ENCODE measurements at places on chromosomes 4 and X.

DNA sequence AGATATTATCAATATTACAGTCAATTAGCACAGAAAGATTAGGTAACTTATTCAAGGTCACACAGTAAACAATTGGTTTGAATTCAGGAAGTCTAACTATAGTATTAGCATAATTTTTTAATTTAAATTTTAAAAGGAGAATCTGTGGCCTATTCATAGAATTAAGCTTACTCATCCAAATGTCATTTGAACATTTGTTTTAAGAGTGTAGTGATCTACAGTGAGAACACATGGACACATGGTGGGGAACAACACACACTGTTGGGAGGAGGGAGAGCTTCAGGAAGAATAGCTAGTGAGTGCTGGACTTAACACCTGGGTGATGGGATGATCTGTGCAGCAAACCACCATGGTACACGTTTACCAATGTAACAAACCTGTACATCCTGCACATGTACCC is 48.3 kb downstream of the MEPE start:
- no peak for DNase-seq

GRCh38 chr4:89860971-89861370 is 24.0 kb upstream of the SNCA start:
- no peak for DNase-seq

DNA sequence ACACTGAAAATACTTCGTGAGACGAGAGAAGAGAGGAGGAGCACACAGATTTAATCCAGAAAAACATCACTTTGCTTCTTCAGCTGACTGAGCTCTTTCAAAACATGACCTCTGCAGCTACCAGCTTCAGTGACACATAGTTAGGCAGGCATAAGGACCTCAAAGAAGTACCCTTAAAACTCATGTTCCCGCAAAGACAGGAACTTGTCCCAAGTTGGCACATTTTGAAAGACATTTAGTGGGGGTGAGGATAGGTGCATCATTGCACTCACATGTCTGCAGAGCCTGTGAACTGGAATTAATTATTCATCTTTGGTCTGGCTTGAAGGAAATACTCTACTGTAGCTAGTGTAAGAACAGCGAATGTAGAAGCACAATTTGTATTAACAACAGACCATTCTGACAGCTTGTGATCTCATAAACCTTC is 221.8 kb downstream of the MGST2 start:
- no peak for DNase-seq

DNA sequence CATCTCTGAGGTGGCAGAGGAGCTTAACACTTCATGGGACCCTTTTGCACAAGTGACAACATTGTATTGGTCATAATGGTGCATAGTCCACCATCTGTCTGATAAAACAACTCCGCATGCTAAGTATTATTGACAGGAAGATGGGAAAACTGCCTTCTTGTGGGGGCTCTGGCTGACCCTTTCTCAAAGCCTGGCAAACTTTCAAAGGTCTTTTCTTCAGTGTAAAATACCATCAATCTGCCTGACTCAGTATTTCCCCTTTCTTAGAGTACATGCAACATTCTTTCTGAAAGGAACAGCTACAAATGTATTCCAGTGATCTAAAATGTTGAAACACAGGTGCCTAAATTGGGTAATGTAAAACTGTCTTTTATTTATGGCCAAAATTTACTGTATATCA is 89.1 kb downstream of the NAA11 start:
- DNase-seq, result no peak

GRCh38 chrX:148500423-148501385 is at the start of gene AFF2:
Gene AFF2 (plus strand): TSS chrX:148500617. CDS start chrX:148501098, 481 bp downstream.
- DNase-seq, result peak; percentile 41

DNA sequence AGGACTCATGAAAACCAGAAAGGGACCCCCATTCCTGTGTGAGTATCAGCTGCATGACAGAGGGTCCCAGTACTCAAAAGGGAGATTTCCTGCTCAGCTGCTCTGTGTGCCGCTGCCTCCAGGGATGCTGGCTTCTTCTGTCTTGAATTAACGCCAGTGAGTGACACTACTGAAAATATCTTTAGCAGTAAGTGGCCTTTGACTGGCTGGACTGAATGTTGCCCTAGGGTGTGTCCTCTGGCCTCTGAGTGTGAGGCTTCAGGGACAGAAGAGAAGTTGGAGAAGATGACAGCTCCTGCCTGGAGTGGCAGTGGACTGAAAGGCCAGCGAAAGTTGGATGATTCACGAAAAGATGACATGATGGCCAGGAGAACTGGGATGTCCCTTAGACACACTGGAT is 95.4 kb downstream of the LIMCH1 start:
- no peak for DNase-seq

GRCh38 chr4:87055311-87055710 is 120.5 kb downstream of the AFF1 start:
- no peak for DNase-seq

DNA sequence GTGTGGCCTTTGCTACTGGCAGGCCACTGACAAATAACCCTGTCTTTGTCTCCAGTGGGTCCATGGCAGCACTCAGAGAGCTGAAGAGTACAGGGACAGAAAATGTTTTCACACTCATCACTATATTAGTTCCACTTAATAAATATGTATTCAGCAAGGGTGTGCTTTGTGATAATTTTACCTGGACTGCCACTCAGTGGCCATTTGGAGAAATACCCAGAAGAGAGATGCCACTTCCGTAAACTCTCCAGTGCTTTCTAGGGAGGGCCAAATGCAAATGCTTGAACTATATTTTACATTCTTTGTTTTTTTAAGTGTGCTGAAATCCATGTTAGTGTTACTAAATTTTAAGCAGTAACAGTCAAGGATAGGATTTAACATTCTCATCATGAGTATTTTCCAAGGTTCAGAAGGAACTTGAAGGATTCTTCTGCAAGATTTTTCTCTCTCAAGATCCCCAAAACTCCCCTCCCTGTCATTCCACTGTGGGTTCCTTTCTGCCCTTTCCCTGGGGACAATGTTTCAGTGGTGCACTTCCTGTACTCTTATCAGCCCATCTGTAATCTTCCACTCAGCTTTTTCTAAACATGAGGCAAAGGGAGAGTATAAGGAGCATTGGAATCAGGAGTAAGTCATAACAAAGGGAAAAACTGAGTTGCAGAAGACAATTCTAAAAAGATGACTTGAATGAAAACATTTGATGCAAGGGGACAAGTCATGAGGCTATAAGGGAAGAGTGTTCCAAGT is 46.0 kb downstream of the TFDP3 start:
- DNase-seq, result no peak

GRCh38 chr4:32207456-32207855 is 1487.3 kb downstream of the PCDH7 start:
- DNase-seq, result no peak

GRCh38 chrX:17656556-17656955 is 80.7 kb upstream of the SCML1 start:
- no peak for DNase-seq

- DNase-seq, result no peak
Observed at GRCh38 chrX:103253608-103254007, 1.3 kb downstream of the TCEAL8 start.

DNA sequence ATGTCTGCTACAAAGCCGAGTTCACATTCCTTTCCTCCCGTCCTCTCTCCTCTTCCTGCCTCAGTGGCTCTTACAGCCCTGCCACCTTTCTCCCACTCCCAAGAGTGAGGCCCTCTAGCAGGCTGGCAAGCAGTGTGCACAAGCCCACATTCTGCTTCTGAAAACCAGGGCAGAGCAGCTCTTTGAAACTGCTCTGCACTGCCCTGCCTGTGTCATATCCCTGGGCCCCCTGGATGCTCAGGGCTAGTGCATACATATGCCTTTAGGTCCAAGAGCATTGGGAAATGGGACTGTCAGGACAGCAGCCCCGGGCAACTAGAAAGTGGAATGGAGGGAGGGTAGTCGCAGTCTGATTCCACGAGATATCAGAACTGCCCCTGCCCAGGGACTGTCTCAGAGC is 42.4 kb downstream of the CNGA2 start:
- no peak for DNase-seq

GRCh38 chr4:120355881-120356280 is 289.2 kb upstream of the MAD2L1 start:
- DNase-seq, result no peak

DNA sequence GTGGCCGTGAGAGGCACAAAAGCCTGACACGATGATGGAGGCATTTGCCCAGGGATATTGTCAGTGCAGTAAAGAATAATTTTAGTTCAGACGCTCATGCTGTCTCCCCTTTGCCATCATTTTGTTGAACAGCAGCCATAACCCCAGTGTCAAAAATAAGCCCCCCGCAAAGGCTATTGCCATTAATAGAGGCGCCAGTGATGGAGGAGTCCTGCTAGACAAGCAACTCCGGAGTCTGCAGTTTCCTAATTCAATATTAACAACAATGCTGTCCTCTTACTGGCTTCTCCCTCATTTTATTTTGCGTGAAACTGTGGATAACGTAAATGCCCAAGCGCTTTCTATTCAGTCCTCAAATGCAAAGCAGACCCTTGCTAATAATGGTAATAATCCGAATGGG is 603 bp upstream of the SMS start:
- no peak for DNase-seq

- no peak for DNase-seq
Observed at GRCh38 chr4:113409181-113409580, 352.4 kb downstream of the CAMK2D start.

DNA sequence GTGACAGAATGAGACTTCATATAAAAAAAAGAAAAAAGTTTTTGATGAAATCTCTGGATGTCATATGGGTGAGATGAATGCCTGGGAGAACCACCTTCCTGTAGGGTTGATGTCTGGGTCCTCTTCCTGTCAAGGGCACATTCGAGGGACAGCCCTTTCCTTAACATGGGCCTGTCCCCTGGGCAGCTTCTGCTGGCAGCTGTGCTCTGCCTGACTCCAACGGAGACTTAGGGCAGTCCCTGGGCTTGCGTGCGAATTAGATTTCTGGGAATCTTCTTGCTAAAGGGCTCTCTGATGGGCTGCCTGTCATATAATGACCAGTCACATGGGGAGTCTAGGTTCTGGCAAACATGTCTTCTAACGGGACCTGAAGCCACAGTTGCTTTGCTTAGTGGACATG is 40.7 kb downstream of the TNIP2 start:
- DNase-seq, result no peak

GRCh38 chrX:129653181-129653970 is 1.4 kb downstream of the APLN start:
- DNase-seq, result no peak

- no peak for DNase-seq
Observed at GRCh38 chr4:65508168-65508567, 162.1 kb downstream of the EPHA5 start.

GRCh38 chrX:31258166-31258565 is 186.3 kb upstream of the FTHL17 start:
- DNase-seq, result no peak

GRCh38 chr4:48509543-48509942 is 19.5 kb downstream of the ZAR1 start:
- DNase-seq, result no peak

GRCh38 chrX:136271300-136271699 is 20.1 kb upstream of the MAP7D3 start:
- DNase-seq, result no peak
